Pancreas (tissue), 10 donors: ENCODE measurements at places on chromosomes 1 and 21.

DNA sequence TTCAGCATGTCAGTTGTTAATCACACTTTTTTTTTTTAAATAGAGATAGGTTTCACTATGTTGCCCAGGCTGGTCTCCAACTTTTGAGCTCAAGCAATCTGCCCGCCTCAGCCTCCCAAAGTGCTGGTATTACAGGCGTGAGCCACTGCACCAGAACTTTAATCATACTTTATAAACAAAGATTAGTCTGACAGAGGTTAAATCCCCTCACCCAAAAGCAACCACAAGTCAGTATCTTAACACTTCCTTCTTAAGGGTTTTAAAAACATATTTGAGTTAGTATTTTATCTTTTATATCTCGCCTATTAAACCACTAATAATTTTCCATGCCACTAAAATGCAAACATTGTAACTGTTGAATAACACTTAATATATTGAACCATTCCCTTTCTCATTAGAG, 70.2 kb downstream of the COP1 start:
- H3K4me1 ChIP-seq: peaks cover 5% of the 10 kb centered on the region
- no peaks in the 10 kb centered on the region for H3K36me3 ChIP-seq
- DNase-seq: no peak
- no peaks in the 10 kb centered on the region for H3K27me3 ChIP-seq

GRCh38 chr1:28582248-28582615, 9.8 kb upstream of the RAB42 start:
- DNase-seq: no peak
- no peaks in the 10 kb centered on the region for H3K27me3 ChIP-seq
- H3K4me3 ChIP-seq: peak overlapping the region; percentile 70
- peak overlapping the region; percentile 86 for H3K27ac ChIP-seq
- H3K4me1 ChIP-seq: peaks cover 6% of the 10 kb centered on the region

- no peak overlapping the region for H3K4me3 ChIP-seq
- H3K27ac ChIP-seq: no peak overlapping the region
- H3K27me3 ChIP-seq: no peaks in the 10 kb centered on the region
- DNase-seq: no peak
- H3K4me1 ChIP-seq: no peaks in the 10 kb centered on the region
Measured at GRCh38 chr21:31772674-31773555, 41.0 kb upstream of the SCAF4 start.

DNA sequence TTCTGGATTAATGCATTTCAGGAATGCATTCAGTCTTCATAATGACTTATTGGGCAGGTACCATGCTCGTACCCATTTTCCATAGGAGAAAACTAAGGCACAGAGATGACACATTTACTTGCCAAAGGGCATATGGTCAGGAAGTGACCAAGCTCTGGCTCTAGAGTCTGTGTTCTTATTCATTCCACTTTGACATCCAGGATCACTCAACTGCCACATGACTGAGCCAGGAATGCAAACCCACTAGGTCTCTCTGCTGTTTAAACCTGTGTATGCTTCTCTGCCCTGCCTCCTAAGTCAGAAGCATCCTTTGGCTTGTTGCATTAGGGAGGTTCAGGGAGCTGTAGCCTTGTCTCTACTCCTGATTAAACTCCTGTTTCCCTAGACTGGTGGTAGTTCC, 7.5 kb downstream of the KAZN start:
- H3K36me3 ChIP-seq: no peaks in the 10 kb centered on the region
- no peaks in the 10 kb centered on the region for H3K4me1 ChIP-seq
- H3K27me3 ChIP-seq: no peaks in the 10 kb centered on the region

DNA sequence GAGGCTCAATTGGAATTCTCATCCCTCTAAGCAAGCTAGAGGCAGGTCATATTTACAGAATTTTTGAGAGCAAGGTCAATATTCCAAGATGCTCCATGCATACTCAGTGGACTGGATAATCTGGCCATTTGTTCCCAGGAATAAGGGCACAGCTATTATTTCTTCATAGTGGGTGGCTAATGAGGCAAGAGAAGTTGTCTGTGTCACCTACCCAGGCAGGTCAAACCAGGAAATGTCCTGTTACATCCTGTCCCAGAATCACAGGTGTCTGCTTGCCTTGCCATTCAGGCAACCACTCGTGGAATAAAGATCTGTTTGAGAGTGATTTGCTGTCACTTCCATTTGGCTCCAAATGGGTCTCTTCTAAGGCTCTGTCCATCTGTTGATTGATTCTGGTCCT, 85.2 kb upstream of the ZP4 start:
- DNase-seq: no peak
- no peaks in the 10 kb centered on the region for H3K36me3 ChIP-seq
- no peaks in the 10 kb centered on the region for H3K4me1 ChIP-seq
- H3K27ac ChIP-seq: no peak overlapping the region
- H3K4me3 ChIP-seq: no peak overlapping the region

DNA sequence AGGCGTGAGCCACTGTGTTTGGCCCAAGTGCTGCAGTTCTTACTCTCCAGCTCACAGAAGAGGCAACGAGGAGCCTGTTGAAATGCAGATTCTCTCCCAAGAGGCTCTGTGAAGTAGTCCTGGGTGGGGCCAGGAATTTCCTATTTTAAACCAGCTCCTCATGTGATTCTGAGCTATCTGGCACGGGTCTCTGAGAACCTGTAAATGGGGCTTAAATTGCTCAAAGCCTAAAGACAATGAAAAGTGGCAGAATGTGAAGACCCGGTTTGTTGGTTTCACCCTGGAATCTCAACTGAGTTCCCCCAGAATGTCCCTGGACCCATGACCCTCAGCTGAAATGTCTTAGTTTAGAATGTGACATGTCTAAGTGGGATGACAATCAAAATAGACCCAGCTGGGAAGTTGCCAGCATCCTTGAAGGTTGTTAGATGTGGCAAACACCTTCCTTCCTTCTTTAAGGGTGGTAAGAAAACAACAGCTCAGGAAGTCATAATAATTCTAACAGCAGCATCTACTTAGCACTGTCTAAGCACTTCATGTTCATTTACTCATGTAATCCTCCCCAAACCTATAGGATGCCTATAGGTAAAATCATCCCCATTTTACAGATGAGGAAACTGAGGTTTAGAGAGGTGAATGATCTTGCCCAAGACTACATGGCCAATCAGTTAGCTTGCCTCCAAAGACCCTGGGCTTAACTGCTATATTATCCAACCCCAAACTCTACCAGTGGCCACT, 20.9 kb upstream of the ATP5PO start:
- H3K4me3 ChIP-seq: no peak overlapping the region
- H3K36me3 ChIP-seq: no peaks in the 10 kb centered on the region
- no peaks in the 10 kb centered on the region for H3K27me3 ChIP-seq
- DNase-seq: no peak

DNA sequence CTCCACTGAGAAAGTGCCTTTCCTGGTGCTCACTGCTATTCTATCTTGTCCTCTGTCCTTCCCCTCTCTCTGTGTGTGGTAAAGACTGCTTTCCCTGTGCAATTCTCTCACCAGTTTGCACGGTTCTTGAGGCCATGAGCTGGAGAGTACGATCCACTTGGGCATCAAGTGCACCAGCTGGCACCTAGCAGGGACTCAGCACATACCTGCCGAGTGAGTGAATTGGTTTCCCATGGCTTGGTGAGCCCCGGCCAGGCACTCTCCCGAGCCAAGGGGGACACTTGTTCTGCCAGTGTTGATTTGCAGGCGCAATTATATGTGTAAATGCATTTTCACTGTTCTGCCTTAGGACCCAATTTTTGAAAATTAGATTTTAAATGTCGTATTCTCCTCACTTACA, 313.5 kb downstream of the DISC1 start:
- no peak overlapping the region for H3K4me3 ChIP-seq
- no peak for DNase-seq
- H3K36me3 ChIP-seq: no peaks in the 10 kb centered on the region
- no peak overlapping the region for H3K27ac ChIP-seq
